ENCODE measurements at places on chromosomes 4 and X.

GRCh38 chr4:79298484-79298883 is 27.4 kb downstream of the NAA11 start:
- no peak for DNase-seq

GRCh38 chr4:84479663-84480062 is 19.4 kb downstream of the NKX6-1 start:
- no peak for DNase-seq

GRCh38 chr4:145035494-145036136 is 62.4 kb downstream of the ANAPC10 start:
- no peak for DNase-seq

DNA sequence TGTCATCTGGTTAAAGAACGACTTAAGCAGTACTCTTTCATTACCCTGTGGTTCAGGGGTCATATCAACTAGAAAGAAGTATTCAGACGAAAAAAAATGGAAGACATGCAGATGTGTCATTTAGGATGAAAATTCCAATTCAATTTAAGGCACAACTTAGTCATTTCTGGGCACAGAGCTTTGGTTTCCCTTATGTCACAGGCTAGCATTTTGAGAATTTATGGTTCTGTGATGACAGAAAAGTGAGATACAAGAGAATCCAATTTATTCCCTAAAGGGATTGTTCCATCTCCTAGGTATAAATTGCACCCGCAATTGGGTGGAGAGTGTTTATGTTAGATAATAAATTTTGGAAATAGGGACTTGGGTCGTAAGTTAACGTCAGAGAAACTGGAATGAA is 306.6 kb downstream of the STK32B start:
- DNase-seq, result no peak

- DNase-seq, result no peak
Measured at GRCh38 chrX:111339212-111339611, 68.9 kb upstream of the CAPN6 start.

DNA sequence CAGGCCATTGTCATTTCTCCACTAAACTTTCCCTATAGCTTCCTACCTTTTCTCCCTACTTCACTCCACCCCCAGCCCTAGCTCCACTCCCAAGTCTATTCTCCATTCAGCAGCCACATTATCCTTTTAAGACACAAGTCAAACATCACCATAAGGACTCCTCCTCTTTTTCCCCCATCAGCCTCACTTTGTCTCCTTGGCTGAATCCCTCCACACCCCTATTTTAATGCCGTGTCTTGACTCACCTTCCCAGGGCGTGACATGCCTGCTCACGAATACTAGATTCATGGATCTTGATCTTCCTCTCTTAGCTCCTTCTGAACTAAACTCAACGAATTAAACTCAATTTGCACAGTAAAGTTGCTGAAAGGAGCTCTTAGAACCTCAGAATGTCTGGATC is 281.9 kb downstream of the PTTG2 start:
- no peak for DNase-seq

- DNase-seq, result no peak
Measured at GRCh38 chr4:163988865-163989264, 494.4 kb downstream of the TMA16 start.

DNA sequence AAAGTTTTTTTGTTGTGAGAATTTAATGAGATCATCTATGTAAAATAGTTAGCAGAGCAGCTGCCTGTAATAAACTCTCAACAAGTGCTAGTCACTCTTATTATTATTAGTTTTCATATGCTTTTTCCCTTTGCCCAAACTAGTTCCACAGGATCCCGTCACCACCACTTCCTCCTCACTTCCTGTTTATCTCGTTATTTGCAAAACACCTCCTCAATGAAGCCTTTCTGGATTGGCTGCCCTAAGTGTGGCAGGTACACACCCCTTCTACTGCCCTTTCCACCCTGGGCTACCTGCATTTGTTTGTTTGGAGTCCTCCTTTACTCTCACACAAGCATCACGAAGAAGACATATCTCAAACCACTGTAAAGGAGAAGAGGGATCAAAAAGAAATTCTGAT is 54.4 kb upstream of the KLF3 start:
- DNase-seq, result no peak

DNA sequence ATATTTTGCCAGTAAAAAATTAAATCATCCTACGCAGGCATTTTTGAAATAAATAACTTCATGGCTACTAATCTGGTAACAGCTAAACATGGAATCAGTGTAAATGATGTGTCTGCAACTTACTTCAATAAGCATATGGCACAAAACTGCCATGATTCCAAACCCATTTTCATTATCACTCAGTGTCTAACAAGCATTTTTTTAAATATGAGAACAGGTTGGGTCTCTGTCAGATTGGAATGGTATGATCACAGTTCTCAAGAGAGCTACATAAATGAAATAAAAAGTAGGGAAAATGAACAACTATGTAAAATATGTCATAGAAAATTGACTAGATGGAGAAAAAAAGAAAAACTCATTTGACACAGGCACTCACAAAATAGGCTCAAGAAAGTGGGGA is 476.9 kb upstream of the NWD2 start:
- DNase-seq, result no peak

GRCh38 chrX:9071031-9071650 is 37.2 kb upstream of the FAM9B start:
- DNase-seq, result no peak

All from activated CD8-positive, alpha-beta memory T cell treated with anti-CD3 and anti-CD28 coated beads, Interleukin-2, amount 50 U/mL, for 4 hours (primary cell).